Activated T-cell treated with anti-CD3 and anti-CD28 coated beads, Interleukin-2, amount 50 U/mL, for 24 hours (primary cell): ENCODE measurements at places on chromosomes 11 and 22.
A peak's percentile ranks its signal among the peaks of the same experiment; 100 is the strongest.

DNA sequence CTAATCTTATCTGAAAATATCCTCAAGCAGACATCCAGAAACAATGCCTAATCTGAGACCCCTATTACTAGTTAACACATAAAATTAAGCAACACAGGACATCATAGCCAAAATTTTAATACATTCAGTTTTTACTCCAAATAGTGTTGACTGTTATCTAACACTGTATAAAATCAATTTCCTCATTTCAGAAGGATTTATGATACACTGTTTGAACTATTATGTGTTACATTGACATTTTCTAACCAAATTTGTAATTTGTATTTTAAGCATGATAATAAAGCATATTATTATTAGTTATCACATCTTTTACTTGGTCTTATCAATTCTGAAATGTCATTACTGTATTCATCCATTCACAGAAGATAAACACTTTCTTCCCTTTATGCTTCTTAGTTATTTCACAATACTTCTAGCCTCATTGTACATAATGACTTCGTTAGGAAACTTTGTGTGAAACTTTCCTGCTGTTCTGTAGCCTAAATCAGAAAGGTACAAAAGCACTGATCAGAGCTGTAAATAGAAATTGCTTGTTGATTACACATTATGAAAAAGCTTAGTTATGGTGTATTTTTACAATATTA is 1248.9 kb downstream of the JRKL start:
- DNase-seq, result no peak
- no peaks in the 10 kb centered on the region for H3K36me3 ChIP-seq
- no peak overlapping the region for H3K4me3 ChIP-seq

GRCh38 chr22:41531715-41532477 is 12.4 kb downstream of the POLR3H start:
- no peak for DNase-seq
- H3K4me3 ChIP-seq, result no peak overlapping the region
- peak overlapping the region; percentile 19 for H3K27ac ChIP-seq
- H3K4me1 ChIP-seq, result peaks cover 5% of the 10 kb centered on the region
- H3K27me3 ChIP-seq, result no peaks in the 10 kb centered on the region
- peaks cover 83% of the 10 kb centered on the region for H3K36me3 ChIP-seq

GRCh38 chr11:128324531-128325141 is 262.7 kb downstream of the ETS1 start:
- peak; percentile 83 for DNase-seq
- H3K36me3 ChIP-seq, result peaks cover 13% of the 10 kb centered on the region
- H3K27me3 ChIP-seq, result no peaks in the 10 kb centered on the region

- DNase-seq, result no peak
- H3K36me3 ChIP-seq, result no peaks in the 10 kb centered on the region
- no peaks in the 10 kb centered on the region for H3K27me3 ChIP-seq
- peak overlapping the region; percentile 64 for H3K27ac ChIP-seq
Observed at GRCh38 chr11:93512073-93512475, 31.1 kb downstream of the SMCO4 start.

GRCh38 chr11:68594123-68594522 is 90.2 kb upstream of the GAL start:
- peaks cover 95% of the 10 kb centered on the region for H3K36me3 ChIP-seq
- no peak for DNase-seq
- no peak overlapping the region for H3K4me3 ChIP-seq

- peak within 1 kb of the TSS; percentile 96 for H3K4me3 ChIP-seq
- peak within 1 kb of the TSS; percentile 94 for H3K27ac ChIP-seq
Observed at GRCh38 chr22:50474710-50475651, at the start of gene SBF1. Gene SBF1 (minus strand): TSS chr22:50475035. CDS start chr22:50474840, 195 bp downstream.

DNA sequence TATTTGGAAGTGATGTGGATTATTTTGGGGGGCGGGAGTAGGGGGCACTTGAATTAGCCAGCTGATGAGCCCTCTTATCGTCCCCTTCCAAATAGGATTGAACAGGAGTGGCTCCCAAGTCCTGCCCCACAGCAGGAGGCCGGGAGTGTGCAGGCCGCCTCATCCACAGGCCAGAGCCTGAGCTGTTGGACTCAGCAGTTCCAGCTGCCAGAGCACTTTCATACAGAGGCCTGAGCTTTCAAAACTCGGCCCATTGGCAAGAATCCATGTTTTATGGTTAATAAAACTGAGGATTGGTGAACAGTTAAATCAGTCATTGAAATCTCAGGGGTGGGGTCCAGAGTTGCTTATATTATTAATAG is 9.6 kb downstream of the FAM118A start:
- H3K36me3 ChIP-seq, result peaks cover 35% of the 10 kb centered on the region
- DNase-seq, result no peak
- peak overlapping the region; percentile 98 for H3K27ac ChIP-seq
- H3K27me3 ChIP-seq, result no peaks in the 10 kb centered on the region

- H3K27ac ChIP-seq, result no peak overlapping the region
- no peaks in the 10 kb centered on the region for H3K27me3 ChIP-seq
- no peak for DNase-seq
- H3K36me3 ChIP-seq, result peaks cover 83% of the 10 kb centered on the region
- no peak overlapping the region for H3K4me3 ChIP-seq
Observed at GRCh38 chr22:40270031-40270430, 76.3 kb upstream of the ADSL start.

DNA sequence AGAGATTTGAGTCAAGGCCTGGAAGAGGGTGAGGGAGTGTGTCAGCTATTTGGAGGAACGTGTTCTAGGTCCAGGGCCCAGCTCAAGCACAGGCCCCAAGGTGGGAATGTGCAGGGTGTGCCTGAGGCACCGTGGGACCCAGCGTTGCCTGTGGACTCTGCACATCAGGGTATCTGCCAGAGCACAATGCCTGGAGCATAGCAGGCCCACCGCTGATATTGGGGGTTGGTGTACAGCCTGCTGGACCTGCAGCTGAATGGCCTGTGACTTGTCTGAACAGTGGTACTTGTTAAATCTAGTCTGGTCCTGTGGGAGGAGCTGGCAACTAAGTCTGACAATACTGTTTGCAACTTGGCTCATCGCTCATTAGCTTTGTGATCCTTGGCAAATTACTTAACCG is 131.7 kb downstream of the GRIK4 start:
- peaks cover 34% of the 10 kb centered on the region for H3K27me3 ChIP-seq
- no peaks in the 10 kb centered on the region for H3K4me1 ChIP-seq
- no peak overlapping the region for H3K27ac ChIP-seq
- H3K4me3 ChIP-seq, result no peak overlapping the region

GRCh38 chr11:58923300-58923788 is 15.9 kb upstream of the GLYATL1 start:
- H3K27me3 ChIP-seq, result peaks cover 11% of the 10 kb centered on the region
- H3K4me3 ChIP-seq, result no peak overlapping the region
- H3K4me1 ChIP-seq, result peaks cover 21% of the 10 kb centered on the region
- H3K27ac ChIP-seq, result no peak overlapping the region
- H3K36me3 ChIP-seq, result no peaks in the 10 kb centered on the region

DNA sequence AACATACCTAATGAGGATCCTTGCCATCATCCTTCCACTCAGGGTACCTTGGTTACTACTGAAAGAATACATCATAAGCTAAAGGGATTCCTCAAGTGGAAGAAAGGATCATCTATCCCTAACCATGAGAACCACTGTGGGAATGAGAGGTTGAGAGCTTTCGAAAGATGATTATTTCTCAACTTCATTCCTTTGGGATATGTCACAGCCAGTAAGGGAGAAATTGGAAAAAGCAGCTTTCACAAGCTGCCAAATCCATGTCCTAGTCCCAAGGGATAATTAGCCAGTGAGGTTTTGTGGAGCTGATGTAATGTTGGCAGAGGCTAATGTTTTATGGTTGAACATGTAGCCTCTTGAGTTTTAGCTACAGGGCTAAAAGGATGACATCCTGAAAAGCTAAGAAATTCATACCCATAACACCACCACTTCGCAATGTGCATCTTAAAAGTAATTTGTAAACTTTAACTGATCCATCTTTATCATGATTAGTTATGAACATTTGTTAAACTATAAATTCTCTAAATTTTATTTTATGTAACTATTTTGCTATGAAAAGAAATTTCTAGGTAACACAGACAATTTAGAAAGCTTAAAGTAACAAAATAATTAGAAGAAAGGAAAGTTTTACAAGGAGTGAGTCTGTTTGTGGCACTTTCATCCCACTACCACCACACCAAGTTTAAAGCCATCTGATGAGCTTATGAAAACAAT is 123.9 kb downstream of the MRTFA start:
- DNase-seq, result no peak
- H3K4me3 ChIP-seq, result no peak overlapping the region
- H3K4me1 ChIP-seq, result peaks cover 30% of the 10 kb centered on the region
- H3K36me3 ChIP-seq, result peaks cover 11% of the 10 kb centered on the region

DNA sequence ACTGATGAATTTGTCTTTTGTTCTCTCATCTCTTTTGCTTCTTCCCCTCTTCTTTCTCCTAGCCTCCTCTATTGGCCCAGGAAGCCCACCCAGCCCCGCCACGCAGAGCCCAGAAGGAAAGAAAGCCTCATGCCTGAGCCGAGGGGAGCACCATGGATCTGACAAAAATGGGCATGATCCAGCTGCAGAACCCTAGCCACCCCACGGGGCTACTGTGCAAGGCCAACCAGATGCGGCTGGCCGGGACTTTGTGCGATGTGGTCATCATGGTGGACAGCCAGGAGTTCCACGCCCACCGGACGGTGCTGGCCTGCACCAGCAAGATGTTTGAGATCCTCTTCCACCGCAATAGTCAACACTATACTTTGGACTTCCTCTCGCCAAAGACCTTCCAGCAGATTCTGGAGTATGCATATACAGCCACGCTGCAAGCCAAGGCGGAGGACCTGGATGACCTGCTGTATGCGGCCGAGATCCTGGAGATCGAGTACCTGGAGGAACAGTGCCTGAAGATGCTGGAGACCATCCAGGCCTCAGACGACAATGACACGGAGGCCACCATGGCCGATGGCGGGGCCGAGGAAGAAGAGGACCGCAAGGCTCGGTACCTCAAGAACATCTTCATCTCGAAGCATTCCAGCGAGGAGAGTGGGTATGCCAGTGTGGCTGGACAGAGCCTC is 3.8 kb downstream of the ZBTB16 start:
- H3K4me3 ChIP-seq, result peak overlapping the region; percentile 25
- peaks cover 32% of the 10 kb centered on the region for H3K27me3 ChIP-seq
- H3K36me3 ChIP-seq, result peaks cover 2% of the 10 kb centered on the region
- peaks cover 17% of the 10 kb centered on the region for H3K4me1 ChIP-seq
- no peak overlapping the region for H3K27ac ChIP-seq
- DNase-seq, result no peak

- no peak overlapping the region for H3K4me3 ChIP-seq
- H3K27ac ChIP-seq, result no peak overlapping the region
Observed at GRCh38 chr22:43563571-43563970, 151.8 kb downstream of the MPPED1 start.

DNA sequence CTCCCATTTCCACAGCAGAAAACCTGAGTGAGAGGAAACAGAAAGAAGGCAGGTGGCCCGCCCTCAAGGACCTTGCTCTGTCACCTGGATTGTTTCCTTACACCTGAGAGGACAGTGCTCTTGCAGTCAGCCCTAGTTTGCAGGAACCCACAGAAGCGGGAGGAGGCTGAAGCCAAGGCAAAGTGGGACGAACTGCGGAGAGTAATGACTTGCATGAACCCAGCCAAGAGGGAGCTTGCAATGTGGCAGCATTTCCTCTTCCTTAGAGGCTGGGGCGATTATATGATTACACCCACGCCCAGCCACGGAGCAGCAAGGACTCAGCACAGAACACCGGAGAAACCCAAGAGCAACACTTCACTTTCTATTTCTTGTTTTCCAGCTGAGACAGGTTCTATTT is 102.6 kb downstream of the SPON1 start:
- DNase-seq, result no peak
- peaks cover 18% of the 10 kb centered on the region for H3K4me1 ChIP-seq
- H3K27me3 ChIP-seq, result no peaks in the 10 kb centered on the region
- H3K4me3 ChIP-seq, result peak overlapping the region; percentile 40

DNA sequence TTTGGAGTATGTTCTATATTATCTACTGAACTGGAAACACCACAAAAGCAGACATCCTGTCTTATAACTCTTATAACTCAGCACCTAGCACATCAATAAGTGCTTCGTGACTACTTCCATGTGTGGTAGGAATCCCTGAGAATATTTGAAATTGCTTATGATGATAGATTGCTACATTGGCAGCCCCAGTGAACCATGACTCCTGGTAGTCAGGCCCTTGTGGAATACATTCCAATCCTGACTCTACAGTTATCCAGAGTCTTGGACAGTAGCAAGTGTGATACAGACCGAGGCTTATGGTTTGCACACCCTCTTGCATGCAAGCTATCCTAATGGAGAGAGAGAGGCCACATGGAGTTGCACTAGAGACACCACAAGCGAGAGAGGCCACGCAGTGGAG is 59.5 kb upstream of the PHF21A start:
- no peak overlapping the region for H3K27ac ChIP-seq
- H3K4me3 ChIP-seq, result no peak overlapping the region
- H3K4me1 ChIP-seq, result no peaks in the 10 kb centered on the region

- H3K4me3 ChIP-seq, result no peak overlapping the region
- H3K27ac ChIP-seq, result no peak overlapping the region
- H3K36me3 ChIP-seq, result no peaks in the 10 kb centered on the region
- H3K4me1 ChIP-seq, result no peaks in the 10 kb centered on the region
- DNase-seq, result no peak
- no peaks in the 10 kb centered on the region for H3K27me3 ChIP-seq
Observed at GRCh38 chr11:92528001-92528400, 303.4 kb downstream of the FAT3 start.

- DNase-seq, result no peak
- no peak overlapping the region for H3K27ac ChIP-seq
- H3K4me1 ChIP-seq, result peaks cover 4% of the 10 kb centered on the region
- H3K4me3 ChIP-seq, result no peak overlapping the region
- H3K36me3 ChIP-seq, result no peaks in the 10 kb centered on the region
Observed at GRCh38 chr22:46547883-46548244, 10.4 kb upstream of the CELSR1 start.

DNA sequence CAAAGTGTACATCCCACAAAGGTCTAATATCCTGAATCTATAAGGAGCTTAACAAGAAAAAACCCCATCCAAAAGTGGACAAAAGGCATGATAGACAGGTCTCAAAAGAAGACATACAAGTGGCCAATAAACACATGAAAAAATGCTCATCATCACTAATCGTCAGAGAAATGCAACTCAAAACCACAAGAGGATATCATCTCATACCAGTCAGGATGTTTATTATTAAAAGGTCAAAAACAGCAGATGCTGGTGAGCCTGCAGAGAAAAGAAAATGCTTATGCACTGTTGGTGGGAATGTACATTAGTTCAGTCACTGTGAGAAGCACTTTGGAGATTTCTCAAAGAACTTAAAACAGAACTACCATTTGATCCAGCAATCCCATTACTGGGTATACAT is 12.7 kb downstream of the LGALS12 start:
- no peaks in the 10 kb centered on the region for H3K36me3 ChIP-seq
- H3K4me1 ChIP-seq, result peaks cover 13% of the 10 kb centered on the region
- H3K4me3 ChIP-seq, result no peak overlapping the region
- H3K27me3 ChIP-seq, result no peaks in the 10 kb centered on the region
- DNase-seq, result no peak
